Osteocyte (in vitro differentiated cells): ENCODE measurements at places on chromosomes 2 and 18. TPM values are rescaled to one million over a fixed set of nuclear protein-coding genes. Genes with fewer than 3 reads are reported as not detected.
A peak's percentile ranks its signal among the peaks of the same experiment; 100 is the strongest.

- DNase-seq = no peak
Measured at GRCh38 chr2:1183300-1183699, 230.0 kb upstream of the TPO start.

GRCh38 chr2:100703213-100703612 lies 116.7 kb upstream of the NPAS2 start:
- DNase-seq = peak; percentile 5

DNA sequence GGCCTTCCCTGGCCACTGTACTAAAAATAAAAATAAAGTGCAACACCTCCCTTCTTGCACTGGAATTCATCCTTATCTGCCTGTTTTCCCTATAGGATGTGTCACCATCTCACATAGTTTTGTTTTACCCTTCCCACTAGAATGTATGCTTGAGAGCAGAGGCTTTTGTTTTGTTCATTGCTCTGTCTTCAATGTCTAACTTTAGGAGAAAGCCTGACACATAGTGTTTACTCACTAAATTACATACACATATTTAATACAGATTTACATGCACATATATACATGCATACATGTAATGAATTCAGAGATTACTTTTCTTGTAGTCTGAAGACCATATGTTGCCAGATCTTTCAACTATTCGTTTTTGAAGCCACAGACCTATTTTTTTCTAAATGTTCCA lies 23.0 kb downstream of the CD302 start:
- no peak for DNase-seq

DNA sequence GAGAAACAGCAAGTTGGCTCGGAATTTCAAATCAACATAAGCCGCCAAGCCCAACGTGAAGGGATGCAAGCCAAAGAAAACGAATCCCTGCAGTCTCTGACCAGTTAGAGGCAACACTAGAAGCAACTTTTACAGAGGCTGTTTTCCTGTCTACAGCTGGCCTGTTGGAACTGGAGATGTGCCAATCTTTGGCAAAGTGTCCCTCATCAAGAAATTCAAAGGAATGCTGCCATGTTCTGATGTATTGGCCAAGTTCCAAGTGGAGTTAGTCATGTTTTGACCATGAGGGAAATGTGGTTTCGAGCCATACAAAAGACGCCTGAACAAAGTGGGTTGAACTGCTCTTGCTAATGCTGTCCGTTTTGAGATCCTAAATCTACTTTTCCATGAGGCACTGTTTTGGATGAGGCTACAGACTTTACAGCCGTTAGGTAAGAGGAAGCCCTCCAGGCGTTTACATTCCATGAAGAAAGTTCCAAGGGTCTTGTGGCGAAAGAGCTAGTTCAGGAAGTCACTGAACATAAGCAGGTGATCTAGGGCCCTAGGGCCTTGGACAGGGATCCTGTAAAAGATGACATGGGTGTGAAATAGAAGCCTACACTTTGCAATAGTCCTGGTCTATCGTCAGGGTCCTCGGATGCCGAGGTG lies 140.7 kb upstream of the PXDN start:
- no peak for DNase-seq

GRCh38 chr2:233075966-233076339 lies 15.8 kb downstream of the INPP5D start:
- DNase-seq = no peak

The MYO5B gene
- total RNA-seq = not detected in 2 replicates

GRCh38 chr2:145036421-145037011 lies 516.6 kb upstream of the ZEB2 start:
- no peak for DNase-seq

- DNase-seq = no peak
Measured at GRCh38 chr18:56748698-56749268, 97.6 kb downstream of the WDR7 start.

DNA sequence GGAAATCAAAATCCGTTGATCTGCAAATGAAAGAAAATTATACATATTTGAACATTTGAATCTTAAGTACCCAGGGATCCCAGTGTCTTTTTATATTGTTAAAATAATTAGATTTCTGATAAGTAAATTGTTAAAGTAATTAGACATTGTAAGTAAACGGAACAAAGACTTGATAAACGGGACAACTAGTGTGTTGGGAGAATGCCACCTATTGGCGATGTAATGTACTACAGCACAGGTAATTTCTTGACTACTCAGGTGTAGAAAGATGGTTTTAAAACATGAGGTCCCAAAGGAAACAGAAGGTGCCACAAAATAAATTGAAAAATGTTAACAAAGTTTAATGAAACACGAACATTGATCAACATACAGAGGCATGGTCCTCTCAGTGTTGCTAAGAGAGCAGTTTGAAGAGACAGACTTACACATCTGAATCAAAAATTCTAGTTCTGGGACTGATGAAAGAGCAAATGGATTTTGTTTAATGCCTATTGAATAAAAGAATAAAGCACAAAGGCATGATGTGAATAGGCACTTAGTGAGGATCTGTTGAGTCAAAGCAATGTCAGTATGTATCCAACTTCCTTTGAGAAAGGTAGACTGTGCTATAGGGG lies 103.4 kb upstream of the RASGRP3 start:
- DNase-seq = no peak

GRCh38 chr18:14768241-14768640 lies 20.3 kb downstream of the ANKRD30B start:
- DNase-seq = no peak

- no peak for DNase-seq
Measured at GRCh38 chr2:29480426-29480825, 365.2 kb downstream of the CLIP4 start.

The PGAP1 gene
- total RNA-seq = 21.3 and 22.4 TPM in 2 replicates

The ALPP gene
- not detected in 2 replicates for total RNA-seq

GRCh38 chr2:28684142-28684858 lies 67.3 kb upstream of the PPP1CB start:
- DNase-seq = no peak

DNA sequence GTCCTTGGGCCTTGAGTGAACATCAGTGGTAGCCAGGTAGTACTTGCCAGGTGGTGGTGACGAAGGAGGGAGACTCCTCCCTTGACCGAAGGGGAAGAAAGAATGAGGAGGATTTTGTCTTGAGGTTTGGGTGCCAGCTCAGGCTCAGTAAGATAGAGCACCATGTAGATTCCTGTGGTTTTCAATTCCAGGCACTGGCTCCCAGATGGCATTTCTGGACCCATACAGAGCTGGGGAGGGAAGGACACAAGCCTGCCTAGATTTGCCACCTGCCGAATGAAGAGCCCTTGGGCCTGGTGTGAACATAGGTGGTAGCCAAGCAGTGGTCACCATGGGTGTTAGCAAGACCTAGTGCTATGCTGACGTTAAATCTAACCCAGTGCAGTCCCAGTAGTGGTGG lies 108.8 kb upstream of the UBE2E3 start:
- DNase-seq = no peak

DNA sequence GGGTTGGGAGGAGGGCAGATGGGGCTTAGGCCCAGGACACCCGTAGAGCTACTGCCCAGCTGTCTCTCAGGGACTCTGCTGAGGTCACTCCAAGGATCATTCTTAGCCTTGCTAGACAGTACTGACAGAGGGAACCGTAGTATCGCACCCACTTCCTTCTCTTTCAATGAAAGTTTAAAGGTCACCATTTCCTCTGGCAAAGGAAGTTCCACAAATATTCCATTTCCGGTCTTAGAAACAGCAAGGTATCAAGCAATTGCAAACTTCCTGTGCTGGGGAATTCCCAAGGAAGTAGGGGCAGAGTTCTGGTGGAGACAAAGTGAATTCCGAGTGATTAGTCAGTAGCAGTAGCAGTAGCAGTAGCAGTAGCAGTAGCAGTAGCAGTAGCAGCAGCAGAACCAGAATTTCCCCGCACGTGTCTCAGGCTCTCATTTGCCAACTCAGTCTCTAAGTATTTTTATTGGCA lies 24.7 kb downstream of the IL1B start:
- DNase-seq = no peak

The ACTG2 gene
- 190 and 191 TPM in 2 replicates for total RNA-seq

GRCh38 chr2:155372969-155373368 lies 674.5 kb downstream of the KCNJ3 start:
- DNase-seq = no peak

The CMPK2 gene
- total RNA-seq = 0.24 and 1.1 TPM in 2 replicates

DNA sequence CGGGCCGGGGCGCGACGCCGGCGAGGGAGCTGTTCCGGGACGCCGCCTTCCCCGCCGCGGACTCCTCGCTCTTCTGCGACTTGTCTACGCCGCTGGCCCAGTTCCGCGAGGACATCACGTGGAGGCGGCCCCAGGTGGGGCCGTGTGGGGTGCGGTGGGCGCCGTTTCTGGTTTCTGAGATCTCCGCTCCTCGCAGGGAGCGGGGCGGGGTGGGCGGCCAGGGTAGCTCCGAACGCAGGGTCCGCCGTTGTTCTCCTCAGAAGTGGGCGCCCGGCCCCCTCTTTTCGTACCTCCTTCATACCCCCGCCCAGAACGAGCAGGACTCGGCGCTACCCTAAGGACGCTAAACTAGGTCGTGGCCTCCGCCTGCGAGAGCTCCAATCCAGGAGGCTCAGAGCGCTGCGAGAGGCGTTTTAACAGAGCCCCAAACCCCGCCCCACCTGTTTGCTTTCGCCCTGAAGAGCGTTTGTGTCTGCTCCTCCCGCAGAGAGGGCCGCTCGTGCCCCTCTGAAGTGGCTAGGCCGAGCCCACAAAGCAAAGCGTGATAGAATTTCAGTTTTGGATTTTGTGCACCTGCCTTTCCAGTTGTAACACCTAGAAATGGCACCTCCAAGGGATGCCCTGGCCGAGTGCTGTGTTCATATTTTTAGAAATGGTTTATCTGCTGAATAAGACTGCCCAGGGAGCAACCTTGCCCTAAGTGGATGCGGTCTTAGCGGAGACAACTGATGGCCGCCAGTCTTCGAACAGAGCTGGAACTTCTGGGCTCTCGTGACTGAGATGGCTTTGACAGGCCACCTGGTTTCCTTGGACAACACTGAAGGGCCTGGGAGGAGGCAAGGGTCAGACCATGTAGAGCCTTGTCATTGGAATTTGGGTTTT lies 626 bp downstream of the CAPN10 start:
- DNase-seq = no peak

GRCh38 chr2:84301717-84302116 lies 157.4 kb downstream of the SUCLG1 start:
- no peak for DNase-seq

GRCh38 chr2:239881031-239881471 lies 144.1 kb downstream of the NDUFA10 start:
- DNase-seq = peak; percentile 74

DNA sequence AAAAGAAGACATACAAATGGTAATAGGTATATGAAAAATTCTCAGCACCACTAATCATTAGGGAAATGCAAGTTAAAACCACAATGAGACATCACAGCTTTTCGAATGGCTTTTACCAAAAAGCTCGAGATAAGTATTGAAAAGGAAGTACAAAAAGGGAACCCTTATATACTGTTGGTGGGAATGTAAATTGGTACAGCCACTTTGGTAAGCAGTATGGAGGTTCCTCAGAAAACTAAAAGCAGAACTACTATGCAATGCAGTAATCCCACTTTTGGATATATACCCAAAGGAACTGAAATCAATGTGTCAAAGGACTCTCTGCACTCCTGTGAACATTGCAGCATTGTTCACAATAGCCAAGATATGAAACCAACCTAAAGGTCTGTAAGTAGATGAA lies 107.5 kb upstream of the SPATS2L start:
- DNase-seq = no peak

The DNAJC5G gene
- total RNA-seq = not detected in 2 replicates

- DNase-seq = no peak
Measured at GRCh38 chr2:195741191-195741590, 84.2 kb downstream of the SLC39A10 start.

- DNase-seq = no peak
Measured at GRCh38 chr18:52175406-52175805, 164.6 kb upstream of the DCC start.

The ONECUT2 gene
- total RNA-seq = 0.03 and 0.05 TPM in 2 replicates

DNA sequence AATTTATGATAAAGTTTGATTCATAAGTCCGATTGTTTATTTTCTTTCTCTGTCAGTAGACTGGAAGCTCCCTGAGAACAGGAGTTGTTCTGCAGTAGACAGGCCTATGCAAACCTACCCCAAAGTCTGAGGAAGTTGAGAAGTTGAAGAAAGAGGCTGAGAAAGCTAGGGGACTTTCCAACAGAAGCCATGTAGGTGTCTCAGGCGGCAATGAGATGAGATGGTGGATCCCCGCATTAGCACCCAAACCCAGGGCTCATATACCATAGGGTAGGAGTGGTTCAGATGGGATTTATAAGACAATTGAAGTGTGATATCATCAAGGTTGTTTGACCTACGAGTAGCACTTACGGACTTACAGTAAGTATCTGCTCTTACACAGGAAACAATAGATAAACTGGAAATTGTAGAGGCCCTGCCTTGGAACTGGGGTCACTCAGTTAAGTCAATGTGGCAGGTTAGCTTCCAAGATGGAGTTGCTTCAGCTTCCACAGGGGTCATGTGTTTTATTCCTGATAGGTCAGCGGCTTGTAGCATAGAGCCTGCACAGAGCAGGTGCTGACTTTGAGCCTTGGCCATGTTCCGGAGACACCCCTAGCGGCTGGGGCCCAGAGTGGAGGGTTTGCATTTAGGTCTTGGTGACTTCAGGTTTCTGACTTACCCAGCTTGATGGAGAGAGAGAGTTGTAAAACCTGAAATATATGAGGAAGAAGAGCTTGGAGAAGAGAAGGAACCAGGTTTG lies 2.3 kb upstream of the PSD4 start:
- DNase-seq = no peak

The SCYGR4 gene
- total RNA-seq = not detected in 2 replicates

The ELOA2 gene
- not detected in 2 replicates for total RNA-seq

The PRLH gene
- total RNA-seq = not detected in 2 replicates

The CD226 gene
- total RNA-seq = 0.46 and 0.81 TPM in 2 replicates

The CYRIA gene
- total RNA-seq = 2.8 TPM in 2 replicates

DNA sequence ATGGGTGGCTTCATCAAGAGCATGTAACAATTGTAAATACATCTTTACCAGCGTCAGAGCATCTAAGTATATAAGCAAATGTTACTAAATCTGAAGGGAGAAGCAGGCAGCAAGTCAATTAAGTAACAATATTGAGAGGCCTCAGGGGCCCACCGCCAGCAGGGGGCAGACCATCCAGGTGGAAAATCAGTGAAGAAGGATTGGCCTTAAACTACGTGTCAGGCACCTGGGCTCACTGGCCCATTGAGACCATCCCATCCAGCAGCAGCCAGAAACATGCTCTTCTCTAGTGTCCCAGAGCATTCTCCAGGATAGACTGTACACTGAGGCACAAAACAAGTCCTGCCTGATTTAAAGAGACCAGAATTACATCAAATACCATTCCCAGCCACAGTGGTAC lies 96.2 kb upstream of the SNTG2 start:
- DNase-seq = no peak

- no peak for DNase-seq
Measured at GRCh38 chr2:149399934-149400615, 69.7 kb downstream of the LYPD6 start.

- DNase-seq = no peak
Measured at GRCh38 chr2:236628256-236628901, 58.8 kb downstream of the ACKR3 start.

- no peak for DNase-seq
Measured at GRCh38 chr2:114128263-114128662, 238.4 kb downstream of the ACTR3 start.

The CFAP65 gene
- total RNA-seq = not detected in 2 replicates
